ENCODE measurements at places on chromosomes 7 and 10.

DNA sequence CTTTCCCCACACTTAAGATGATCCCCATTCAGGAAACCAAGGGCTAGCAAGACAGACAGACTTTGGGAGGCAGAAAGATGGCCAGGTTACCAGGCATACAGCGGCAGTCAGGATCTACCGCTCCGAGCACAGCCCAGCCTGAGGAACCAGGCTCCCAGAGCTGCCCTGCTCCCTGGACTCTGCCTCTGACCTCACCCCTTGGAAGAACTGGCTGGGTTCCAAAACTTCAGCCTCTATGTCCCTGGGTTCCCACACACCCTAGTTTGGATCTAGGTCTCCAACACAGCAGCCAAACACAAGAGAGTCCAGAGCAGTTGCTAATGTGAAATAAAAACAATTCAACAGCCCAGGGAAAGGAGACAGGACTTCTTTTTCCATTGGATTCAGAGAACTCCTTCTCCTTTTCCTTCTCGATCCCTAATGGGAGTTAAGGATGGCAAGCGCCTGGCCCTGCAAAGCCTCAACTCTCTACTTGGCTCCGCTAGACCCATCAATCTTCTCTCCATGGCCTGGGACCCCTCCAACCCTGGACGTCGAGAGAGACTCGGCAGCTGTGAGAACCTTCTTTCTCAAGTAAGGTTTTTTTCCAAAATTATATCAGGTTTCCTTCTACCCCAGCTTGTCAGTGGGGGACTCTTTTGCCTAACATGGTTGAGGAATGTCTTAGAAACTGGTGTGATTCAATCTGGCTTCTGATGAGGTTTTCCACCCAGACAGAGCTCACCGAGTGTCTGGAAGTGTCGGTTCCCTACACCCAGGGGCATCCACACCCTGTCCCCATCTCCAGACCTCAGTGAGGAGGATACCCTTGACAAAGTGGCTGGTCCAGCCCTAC, 219.6 kb downstream of the KCNMA1 start:
- DNase-seq = no peak

DNA sequence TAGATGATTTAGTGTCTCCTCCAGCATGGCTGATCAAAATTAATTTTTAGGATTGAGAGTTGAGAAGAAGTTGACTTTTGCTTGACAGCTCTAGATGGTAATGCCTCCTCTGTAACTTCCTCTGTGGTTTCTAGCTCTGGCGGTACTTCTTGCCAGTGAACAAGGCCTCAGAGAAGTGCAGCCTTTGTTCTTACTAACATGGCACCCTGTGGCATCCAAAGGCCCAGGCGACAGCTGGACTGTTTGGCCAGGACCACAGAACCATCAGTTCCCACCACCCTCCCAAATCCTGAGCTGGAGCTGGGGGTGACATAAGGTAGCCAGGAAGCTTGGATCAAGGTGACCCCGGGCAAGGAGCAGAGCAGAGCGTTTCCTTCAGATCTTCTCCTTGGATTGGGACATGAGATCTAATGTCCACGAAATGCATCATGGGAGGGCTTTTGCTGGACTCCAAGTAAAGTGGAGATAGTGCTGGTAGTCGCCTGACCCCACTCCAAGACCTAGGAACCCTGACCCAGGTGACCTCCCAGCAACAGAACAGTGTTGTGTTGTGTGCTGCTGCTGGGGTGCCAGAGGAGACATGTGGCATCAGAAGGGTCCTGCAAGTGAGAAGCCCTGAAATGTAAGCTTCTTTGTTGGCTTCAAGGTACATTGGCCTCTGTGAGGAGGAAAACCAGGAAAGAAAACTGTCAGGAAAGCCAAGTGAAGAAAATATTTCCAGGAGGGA, 41.8 kb downstream of the APBB1IP start:
- no peak for DNase-seq

GRCh38 chr7:72053292-72053691, 358.8 kb downstream of the CALN1 start:
- no peak for DNase-seq

DNA sequence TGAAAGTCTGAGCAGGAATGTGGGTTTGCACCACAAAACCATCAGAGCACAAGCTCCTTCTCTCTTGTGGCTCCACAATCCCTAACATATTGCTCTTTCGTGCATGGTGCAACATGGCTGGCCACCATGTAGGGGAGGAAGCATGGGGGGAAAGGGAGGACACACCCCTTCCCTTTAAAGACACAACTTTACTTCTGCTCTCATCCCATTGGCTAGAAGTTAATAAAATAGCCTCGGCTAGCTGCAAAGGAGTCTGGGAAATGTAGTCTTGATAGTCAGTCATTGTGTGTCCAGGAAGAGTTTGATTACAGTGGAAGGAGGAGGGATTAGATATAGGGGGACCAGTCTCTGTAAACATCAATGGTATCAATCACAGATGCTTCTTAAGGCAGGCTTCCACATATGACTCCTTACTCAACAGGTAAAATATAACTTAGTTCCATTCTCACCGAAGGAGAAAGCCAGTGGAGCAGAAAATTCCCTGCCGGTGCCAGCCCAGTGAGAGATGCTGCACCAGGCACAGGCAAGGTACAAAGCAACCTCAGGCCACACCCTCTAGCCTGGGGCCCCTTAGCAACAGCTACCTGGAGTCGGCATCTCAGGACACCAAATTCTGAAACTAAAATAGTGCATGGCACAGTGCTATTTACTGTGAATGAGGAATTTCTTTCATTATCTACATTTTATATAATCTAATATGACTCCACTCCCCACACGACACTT, 124.7 kb upstream of the CTBP2 start:
- no peak for DNase-seq

All from stimulated activated CD4-positive, alpha-beta T cell treated with anti-CD3 and anti-CD28 coated beads, TNF-alpha, amount 100 ng/mL, for 1 hour (primary cell).